Esophagus mucosa (tissue), 1 donor: ENCODE measurements at places on chromosomes 7 and 10. TPM values are rescaled to one million over a fixed set of nuclear protein-coding genes. Genes with fewer than 3 reads are reported as not detected.

- no peak for ATAC-seq
These were observed 26.4 kb downstream of the MACC1 start for GRCh38 chr7:20190560-20191390.

DNA sequence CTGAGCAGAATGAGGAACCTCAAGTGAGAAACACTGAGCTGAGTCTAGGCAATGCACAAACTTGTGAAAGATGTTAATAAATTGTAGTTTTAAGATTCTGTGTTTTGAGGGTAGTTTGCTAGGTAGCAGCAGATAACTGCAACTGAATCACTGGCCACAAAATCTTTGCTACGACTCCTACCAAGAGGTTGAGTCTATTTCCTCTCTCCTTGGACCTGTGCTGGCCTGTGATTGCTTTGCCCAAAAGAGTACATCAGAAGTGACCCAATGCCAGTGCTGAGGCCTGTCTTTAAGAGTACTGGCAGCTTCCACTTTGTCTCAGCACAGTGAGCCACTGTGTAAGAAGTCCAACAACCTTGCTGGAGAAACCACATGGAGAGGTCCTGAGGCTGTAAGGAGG is 11.9 kb upstream of the TSPAN13 start:
- no peak for ATAC-seq

Gene LIPJ
- 0.12 TPM for total RNA-seq

Gene GDF2
- not detected for total RNA-seq

Gene TSPAN12
- total RNA-seq, result 0.92 TPM

Gene TSPAN14
- total RNA-seq, result 94.6 TPM
